CD14-positive monocyte (primary cell): ENCODE measurements at places on chromosomes 2 and 18.

DNA sequence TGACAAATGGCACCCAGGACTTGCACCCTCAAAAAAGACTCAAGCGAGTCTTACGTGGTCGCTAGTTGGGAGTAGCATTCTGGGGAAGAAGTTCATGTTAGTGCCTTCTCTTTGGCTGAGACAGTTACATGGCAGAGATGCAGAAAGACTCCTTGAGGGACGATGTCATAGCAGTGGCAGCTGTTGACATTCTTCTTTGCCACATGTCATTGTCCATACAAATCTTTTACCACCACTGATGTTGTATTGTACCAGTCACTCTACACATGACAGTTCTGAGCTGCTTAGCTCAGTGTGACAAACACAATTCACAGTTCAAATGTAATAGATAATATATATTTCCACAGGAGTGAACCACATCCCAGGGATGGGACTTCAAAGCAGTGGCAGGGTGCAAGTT, 197.1 kb downstream of the TCF4 start:
- no peak for DNase-seq

DNA sequence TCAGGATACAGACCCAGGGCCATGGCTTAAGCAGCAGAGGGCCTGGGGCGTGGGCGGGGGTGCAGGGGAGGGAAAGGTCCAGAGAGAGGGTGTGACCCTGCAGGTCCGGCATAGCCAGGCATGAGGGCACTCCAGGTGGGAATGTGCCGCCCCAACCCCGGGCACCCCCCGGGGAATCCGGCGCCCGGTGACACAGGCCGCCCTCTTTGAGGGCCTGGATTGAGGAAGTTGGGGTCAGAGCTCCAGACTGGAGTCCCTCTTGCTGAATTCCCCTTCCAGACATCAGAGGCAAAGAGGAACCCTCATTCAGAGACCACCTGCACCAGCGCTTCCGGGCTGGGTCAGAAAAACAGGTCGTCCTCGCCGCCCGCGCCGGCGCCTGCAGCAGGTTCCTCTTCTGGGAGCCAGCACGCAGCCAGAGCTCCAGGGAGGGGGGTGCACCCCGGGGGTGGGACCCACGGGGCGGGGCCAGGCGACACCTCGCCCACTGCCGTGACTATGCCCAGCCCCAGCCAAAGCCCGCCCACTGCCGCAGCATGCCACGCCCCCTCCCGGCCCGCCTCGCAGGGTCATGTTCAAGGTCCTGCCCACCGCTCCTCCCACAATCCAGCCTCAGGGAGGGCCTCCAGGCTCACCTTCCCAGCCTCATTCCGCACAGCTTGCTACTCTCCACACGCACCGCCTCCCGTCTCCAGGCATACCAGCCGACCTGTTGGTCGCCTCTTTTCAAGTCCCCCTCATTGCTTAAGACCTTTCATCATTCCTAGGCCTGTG, 98.3 kb upstream of the ID2 start:
- peak; percentile 98 for DNase-seq

GRCh38 chr18:57664568-57665165, 43.0 kb upstream of the NARS1 start:
- DNase-seq = peak; percentile 52

GRCh38 chr2:9300829-9301453, 94.3 kb downstream of the ASAP2 start:
- DNase-seq = no peak
